ENCODE measurements at places on chromosomes 5 and 9.

GRCh38 chr5:35458824-35459207 is 158.8 kb upstream of the SPEF2 start:
- DNase-seq: no peak

DNA sequence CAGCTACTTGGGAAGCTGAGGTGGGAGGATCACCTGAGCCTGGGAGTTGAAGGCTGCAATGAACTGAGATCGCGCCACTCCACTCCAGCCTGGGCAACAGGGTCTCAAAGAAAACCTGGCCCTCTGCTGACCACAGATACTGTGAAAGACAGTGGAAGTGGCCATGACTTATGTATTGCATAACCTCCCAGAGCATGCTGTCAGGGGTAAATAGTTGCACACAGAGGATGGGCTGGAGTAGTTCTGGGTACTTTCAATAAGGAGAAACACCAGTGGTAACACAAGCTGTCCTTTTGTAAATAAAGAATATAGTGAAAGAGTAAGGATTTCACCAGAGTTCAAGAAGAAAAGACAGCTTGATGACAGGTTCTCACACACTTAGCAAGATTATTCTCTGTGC is 1.8 kb downstream of the ACER2 start:
- no peak for DNase-seq

GRCh38 chr5:112921833-112922817 is at the start of gene REEP5:
TSS of gene REEP5 (minus strand) at chr5:112922227. CDS start at chr5:112922190, 37 bp downstream.
- DNase-seq: peak; percentile 88

GRCh38 chr9:125399165-125399564 is 137.5 kb downstream of the GAPVD1 start:
- DNase-seq: no peak

- no peak for DNase-seq
These were observed 54.5 kb downstream of the AK8 start for GRCh38 chr9:132823370-132824145.

GRCh38 chr9:133429214-133429613 is 7.0 kb downstream of the ADAMTS13 start:
- no peak for DNase-seq

GRCh38 chr9:22265038-22265437 is 181.6 kb upstream of the DMRTA1 start:
- no peak for DNase-seq

DNA sequence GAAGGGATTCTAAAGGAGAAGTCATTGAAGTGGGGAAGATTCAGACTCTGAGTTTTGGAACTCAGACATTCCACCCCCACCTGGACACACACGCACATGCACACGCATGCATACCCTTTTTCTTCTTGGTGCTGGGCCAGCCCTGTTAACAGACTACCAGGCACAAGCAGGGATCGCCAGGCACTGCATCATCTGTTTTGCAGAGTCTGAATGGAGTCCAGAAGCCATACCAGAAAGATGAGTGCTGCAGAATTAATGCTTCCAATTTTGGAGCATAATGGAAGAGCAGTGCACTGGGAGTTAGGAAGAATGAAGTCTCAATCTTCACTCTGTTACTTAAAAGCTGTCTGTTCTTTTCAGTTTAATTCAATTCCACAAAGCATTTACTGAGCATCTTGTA is 95.5 kb downstream of the PDE8B start:
- no peak for DNase-seq

DNA sequence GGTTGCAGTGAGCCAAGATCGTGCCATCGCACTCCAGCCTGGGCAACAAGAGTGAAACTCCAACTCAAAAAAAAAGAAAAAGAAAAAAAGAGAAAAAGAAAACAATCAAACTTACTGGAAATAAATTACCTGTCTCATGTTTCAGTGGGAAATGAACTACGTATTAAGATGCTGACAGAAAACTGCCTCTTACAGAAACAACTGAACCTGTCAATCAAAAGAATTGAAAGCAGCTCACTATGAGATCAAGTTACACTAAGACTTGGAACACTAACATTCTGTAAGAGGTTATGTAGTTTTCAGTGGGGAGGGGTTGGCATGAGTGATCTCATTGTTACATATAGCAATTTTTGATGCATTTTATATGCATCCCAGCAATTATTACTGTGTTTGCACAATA is 64.4 kb upstream of the SPATA31E1 start:
- no peak for DNase-seq

GRCh38 chr9:121447321-121447834 is 52.3 kb downstream of the GGTA1 start:
- no peak for DNase-seq

- DNase-seq: no peak
These were observed 76.8 kb downstream of the SPEF2 start for GRCh38 chr5:35694481-35694880.

- DNase-seq: no peak
These were observed 8.8 kb upstream of the LCP2 start for GRCh38 chr5:170306381-170306831.

DNA sequence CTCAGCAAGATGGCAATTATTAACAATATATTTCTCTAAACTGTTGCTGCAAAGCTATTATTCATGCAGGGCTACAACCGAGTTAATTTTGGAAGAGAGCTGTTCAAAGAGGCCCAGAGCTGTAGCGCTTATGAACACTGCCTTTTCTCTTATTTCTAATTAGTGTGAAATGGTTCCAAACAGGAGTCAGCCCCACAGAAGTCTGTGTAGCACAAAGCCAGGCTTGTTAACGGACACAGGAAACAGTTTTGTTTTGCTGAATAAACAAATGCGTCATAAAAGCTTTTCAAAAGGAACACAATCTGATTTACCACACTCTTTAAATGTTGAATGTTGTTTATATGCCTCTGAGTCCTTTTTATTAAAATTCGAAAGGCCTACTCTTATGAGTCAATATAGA is 396.5 kb downstream of the ANXA1 start:
- no peak for DNase-seq

DNA sequence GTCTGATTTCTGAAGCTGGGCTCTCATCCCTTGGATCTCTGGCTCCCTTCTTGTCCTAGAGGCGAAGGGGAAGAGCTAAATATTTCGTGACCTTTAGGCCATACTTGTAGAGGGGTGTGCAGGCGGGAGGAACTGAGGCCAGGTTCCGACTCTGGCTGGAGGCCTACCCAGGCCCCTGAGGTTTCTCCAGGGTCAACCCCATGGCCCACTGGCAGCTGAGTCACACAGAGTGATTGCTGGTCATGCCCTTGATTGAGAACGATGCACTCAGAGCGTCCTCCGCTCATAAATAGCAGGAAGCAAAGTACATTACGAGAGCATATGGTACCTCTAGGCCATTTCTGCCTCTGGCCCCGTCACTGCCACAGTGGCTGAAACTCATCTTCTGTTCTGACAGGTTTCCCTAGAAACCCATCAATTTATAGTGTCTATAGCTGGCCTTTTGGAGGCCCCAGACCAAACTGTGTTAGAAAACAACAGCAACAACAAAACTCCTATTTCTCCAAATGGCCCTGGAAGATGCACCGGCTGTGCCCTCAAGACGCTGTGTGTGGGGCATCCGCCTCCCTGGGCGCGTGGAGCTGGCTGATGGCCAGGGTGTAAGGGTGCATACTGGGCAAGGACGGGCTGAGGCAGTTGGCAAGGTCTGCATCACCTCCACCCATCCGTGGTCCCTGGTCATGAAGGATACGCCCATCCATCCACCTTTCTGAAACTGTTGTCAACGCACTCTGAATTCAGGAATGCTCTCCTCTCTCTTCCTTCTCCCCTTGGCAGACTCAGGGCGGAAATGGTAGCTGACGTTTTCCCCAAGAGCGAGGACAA is 32.9 kb upstream of the FCN1 start:
- DNase-seq: peak; percentile 41

- DNase-seq: no peak
These were observed 34.8 kb downstream of the BOD1 start for GRCh38 chr5:173581408-173582215.

DNA sequence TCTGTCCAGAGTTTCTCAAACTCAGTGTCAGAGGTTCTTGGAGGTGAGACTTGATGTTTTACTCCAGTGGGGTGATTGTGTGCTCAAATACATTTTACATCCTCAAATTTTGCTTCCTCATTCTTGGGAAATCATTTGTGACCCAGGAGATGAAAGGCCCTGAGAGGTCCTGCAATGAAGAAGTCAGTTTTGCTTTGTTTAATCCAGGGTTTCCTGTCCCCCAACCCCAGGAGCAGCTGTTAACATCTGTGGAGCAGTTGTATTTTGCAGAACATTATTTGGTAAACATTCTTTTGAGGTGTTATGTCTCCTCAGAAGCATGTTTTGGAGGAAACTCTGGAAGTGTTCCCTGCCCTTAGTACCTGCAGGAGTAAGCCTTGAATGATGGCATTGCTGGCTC is 59.8 kb downstream of the DAB2IP start:
- no peak for DNase-seq

GRCh38 chr9:126226991-126227936 is 99.4 kb upstream of the MVB12B start:
- no peak for DNase-seq

DNA sequence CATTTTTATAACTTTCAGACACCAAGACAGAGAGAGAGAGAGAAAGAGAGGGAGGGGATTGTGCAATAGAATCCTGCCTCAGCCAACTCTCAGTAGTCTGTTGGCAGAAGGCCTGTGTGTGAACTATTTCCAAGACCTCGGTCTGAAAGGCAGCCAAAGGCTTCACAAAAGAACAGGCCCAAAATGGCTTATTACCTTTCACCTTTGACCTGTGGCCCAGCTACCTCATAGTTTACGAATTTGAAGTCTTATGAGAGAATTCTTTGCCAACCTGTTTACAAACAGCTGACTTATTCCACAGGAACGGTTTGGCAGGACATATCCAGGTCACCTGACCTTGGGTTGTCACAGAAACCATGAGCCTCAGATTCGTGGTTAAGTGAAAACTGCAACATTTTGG is 48.6 kb downstream of the NR2F1-AS1 start:
- DNase-seq: no peak

- DNase-seq: no peak
These were observed 69.6 kb upstream of the PRRC1 start for GRCh38 chr5:127447827-127448226.

DNA sequence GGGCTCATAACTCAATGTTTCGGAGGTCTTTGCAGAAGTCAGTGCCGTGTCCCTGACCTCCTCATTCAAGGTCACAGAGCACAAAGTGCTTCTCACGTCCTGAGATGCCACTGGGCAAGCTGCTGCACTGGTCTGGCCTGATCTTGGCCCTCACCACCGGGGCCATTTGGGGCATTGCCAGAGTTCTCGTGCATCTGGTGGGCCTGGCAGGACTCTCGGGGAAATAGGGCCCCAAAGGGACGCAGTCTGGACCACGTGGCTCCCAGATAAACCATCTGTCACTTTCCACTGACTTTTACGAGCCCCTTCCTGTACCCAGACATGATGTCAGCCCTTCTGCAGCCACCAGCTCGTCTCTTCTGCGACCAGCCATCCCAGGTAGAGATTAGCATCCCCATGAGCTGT is 54.8 kb downstream of the HRH2 start:
- peak; percentile 61 for DNase-seq

- DNase-seq: no peak
These were observed 436.3 kb upstream of the PAPPA start for GRCh38 chr9:115717298-115717697.

DNA sequence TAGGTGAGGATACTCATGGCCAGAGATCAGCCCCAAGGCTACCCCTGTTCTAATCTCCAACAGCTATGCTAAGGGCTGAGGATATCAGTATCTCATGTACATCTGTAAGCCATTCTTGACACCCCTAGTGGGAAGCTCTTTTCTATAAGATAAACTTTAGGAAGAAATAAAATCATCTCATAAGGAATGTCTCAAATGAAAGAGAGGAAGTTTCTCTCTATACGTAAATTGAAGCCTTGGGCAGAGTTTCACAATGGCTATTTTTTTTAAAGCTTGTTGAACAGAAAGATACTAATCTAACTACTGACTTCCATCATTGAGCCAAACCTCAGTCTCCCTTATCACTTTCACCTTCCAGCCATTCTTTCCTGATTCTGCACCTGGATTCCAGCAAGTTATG is 405.7 kb downstream of the PRR16 start:
- DNase-seq: no peak

- DNase-seq: no peak
These were observed 47.8 kb upstream of the SLC1A3 start for GRCh38 chr5:36558641-36559040.

DNA sequence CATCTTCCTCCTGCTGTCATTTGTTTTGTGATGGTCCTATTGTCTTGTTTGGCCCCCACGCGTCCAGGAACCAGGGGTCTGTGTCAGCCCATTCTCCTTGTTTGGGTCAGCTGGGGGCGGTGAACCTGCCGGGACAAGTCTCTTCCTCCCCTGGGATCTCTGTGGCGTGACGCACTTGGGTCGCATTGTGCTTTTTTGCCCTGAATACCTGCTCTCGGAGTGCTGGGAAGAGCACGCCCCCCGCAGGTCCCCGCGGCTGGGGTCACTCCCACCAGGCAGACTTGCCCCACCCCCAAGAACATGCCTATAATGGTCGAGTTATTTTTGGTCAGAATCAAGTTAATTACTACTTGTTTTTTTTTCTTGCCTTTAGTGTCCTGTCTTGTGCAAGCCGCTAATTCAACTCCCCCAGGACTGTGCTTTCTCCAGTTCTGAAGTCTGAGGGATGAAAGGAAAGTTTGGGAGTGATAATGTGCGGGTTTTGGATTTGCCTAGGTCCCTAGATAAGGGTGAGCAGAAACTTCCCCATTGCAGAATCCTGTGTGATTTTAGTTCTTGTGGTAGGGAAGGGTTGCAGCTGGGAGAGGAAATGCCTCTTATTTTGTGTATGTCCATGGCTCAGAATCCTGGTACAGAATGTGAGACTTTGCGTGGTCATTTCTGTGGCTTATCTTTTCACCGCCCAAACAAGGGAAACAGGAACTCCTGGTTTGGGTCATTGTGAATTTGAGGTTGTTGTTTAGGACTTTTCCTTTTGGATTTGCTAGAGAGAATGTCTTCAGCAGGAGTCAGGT is 789 bp downstream of the ACER2 start:
- DNase-seq: no peak

- no peak for DNase-seq
These were observed 289.7 kb downstream of the CDK5RAP2 start for GRCh38 chr9:120289990-120290975.

DNA sequence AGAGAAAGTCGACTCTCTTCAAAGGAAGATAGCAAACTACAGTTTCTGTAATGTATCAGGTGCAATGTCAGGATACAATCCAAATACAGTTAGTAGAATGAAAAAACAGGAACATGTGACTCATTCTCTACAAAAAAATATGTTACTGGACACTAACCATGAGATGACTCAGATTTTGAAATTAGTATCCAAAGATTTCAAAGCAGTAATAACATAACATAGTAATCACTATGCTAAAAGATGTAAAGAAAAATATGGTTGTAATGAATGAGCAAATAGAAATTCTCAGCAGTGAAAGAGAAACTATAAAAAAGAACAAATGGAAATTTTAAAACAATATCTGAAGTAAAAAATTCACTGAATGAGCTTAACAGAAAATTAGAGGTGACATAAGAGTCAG is 42.3 kb downstream of the SHOC1 start:
- DNase-seq: no peak

DNA sequence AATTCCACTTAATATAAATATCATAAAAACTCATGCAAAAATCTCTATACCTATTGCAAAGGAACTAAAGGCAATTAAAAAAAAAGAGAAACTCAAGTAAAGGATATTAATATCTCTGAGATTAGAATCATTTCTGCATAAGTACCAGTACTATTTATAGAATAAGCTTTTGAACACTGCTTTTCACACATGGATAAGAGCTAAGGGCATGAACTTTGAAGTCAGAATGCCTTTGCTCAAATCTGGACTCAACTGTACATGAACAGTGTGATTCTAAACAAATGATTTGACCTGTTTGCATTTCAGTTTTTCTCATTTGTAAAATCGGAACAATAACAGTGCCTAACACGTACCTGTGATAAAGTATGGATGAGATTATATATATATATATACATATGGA is 255.9 kb downstream of the EFNA5 start:
- no peak for DNase-seq

GRCh38 chr5:42811591-42812446 is at the start of gene SELENOP:
TSS of gene SELENOP (minus strand) at chr5:42811892. CDS start at chr5:42808353, 3,539 bp downstream.
- DNase-seq: no peak
